ENCODE measurements at places on chromosomes 12 and 14.

DNA sequence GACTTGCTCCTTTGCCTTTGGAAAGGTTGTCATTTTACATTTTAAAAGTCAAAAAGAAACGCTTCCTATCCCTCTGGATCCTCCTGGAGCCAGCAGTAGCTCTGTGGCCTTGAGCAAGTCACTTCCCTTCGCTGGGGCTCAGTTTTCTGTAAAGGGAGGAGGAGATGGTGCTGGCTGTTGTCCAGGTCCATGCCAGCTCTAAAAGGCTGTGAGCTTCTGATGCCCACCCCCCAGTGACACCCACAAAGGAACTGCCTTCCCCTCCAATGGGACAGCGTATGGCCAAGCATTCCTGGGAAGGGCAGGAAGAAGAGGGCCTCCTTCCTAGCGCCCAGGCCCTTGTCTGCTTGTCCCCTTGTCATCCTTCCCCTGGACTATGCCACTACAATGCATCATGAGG, 81.5 kb downstream of the NTF3 start:
- no peak for DNase-seq

- DNase-seq = no peak
Measured at GRCh38 chr14:89672636-89673511, 255.8 kb upstream of the FOXN3 start.

DNA sequence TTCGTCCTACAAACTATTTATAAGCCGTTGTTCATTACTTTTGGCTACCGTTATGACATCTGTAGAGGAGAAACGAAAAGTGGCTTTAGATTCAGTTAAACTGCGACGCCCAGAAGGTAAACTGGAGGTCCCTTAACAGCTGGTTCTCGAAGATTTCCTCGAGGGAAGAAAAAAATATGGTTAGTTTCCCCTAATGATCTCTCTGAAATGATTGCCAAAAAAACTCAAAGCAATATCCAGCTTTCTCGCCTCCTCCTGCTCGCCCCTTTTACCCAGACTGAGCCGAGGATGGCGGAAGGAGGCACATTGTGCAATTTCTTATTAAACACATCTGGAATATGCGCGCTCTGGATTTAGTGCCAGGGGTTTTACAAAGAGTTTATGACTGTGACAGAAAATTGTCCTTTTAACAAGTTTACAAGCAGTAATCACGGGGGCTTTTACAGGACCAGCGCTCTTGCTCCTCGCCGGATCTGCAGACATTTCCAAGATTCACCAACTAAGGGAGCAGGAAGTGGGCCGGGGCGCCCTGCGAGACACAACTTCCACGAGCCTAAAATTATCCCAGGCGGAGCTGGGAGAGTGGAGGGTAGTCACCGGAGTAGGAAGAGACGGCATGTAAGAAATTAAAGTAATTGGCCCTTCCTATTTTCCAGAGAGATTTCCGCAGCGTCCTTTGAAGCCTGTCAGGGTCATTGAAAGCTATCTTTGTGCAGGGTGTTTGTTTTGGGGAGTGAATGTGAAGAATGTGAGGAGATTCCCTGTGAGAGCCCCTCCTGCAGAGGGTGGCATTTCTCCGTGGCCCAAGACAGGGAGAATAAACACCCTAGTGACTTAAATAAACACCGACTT, 5.6 kb downstream of the SIX1 start:
- DNase-seq = no peak

- no peak for DNase-seq
Measured at GRCh38 chr12:92215358-92215757, 69.7 kb upstream of the BTG1 start.

DNA sequence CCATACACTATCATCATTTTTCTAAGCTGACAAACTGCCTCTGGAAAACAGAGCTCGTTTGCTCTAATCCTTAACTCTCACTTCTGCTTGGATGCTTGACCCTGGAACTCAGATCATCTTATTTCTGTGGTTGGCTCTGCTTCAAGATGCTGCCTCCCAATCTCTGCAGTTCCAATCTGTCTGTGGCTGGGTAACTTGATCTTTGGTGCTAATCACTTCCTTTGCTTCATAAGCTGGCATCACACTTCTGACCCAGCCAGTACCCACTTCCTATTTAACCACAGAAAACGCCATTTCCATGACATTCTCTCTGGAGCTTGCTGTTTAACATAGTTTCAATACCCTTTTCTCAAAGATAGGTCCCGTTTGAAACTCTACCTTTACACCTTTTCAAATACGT, 254.2 kb downstream of the ACSS3 start:
- no peak for DNase-seq

DNA sequence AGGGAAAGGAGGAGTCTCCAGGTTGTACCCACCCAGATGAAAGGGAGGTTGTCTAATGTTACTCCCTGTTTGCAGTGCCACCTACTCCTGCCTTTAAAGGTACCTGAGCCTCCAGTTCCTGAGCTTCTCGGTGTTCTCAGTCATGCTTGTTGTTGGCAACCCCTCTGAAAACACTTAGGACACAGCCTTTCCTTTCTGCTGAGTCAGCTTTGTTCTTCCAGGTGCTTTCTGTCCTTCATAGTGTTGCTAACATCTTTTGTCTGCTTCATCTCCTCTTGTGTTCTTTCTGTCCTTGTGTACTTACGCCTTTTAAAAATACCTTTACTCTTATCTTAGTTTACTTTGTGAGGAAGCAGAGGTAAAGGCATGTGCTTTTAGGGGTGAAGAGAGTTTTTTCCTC, 97.0 kb upstream of the NEDD1 start:
- DNase-seq = no peak

DNA sequence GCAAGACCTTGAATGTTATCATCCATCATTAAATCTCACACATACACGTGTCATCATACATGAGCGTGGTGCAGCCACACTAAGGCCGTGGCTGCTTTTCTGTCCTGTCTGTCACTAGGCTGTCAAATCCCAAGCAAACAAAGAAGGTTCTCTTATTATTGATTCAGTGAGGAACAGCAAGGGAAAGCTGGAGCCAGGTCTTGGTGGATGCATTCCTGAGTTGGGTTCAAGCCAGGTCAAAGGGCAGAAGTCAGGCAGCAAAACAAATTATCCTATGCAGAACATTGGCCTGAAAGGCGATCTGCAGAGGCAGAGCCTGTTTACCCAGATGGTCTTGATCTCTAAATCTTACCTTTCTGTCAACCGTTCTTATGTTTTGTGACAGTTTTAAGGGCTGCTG, 252.3 kb downstream of the NEDD1 start:
- DNase-seq = peak; percentile 51

DNA sequence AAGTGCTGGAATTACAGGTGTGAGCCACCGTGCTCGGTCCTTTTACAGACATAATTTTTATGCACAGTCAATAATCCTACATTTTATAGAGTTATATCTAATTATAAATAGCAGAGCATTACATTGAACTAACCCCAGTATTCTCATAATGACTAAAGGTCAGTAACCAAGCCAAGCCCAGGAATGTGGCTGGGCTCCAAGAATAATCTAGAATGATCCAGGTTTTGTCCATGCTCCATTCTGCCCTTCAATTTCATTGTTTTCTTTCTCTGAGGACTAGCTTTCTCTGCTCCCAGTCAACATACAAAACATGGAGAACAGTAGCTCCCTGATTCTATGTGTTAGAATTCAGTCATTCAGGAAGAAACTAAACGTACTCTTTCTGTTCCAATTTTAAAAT, 92.1 kb upstream of the KRR1 start:
- no peak for DNase-seq

DNA sequence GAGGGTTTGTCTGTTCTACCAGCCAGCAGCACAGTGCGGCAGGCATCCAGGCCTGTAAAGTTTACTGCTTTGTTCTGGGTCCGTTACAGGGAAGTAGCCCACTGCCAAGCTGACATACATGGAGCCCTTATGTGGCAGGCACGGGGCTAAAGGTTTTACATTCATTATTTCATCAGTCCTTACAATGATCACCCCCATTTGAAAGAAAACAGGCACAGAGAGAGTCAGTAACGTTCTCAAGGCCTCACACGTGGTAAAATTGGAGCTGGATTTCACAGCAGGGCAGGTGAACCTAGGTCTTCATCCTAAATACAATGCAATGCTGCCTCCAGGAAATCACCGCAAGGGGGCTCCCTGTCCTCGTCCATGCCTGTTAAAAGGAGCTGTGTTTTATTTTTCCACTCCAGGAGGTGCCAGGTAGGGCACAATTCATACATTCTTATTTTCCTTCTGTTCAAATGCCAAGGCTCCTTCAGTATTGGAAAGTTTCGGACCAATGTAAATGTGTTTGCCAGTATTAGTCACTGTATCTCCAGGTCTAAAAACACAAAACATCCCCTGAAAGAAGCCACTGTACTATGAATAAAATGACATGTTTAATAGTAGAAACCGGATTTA, 172.2 kb upstream of the GZMB start:
- DNase-seq = peak; percentile 14

GRCh38 chr14:33764876-33765650, 185.8 kb downstream of the EGLN3 start:
- no peak for DNase-seq

DNA sequence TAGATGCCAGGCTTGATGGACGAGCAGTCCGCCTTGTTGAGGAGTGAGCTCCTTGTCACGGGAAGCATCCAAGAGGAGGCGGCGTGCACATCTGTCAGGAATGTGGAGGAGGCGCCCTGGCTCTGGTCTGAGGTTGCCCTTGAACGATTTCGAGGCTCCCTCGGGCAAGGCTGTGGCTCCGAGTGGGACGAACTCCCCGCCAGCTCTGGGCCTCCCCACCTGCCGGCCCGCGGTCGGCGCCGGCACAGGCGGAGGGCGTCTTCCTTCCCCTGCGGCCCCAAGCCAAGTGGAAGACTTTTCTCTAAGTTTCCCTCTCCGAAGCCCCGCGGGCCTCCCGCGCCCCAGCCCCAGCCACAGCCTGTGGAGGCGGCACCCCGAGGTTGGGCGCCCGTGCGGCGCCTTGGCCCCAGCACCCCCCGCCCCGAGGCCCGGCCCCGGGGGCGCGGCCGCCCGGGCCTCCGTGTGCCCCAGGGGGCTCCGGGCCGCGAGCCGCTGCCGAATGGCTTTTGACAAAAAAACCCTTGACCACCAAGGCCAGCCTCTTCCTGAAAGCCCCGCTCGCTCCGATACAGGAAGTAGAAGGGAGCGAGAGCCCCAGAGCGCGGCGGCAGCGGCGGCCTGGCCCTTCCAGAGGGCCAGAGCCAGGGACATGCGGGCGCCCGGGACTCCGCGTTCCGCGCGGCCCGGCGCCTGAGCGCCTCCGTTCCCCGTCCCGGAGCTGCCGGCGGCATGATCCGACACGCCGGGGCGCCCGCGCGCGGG, at the start of gene RIN3:
TSS of gene RIN3 (plus strand) at position 578 of the 762 bp plus-strand sequence. CDS start at position 730, 152 bp downstream.
- DNase-seq = peak; percentile 56

- no peak for DNase-seq
Measured at GRCh38 chr14:69038455-69039287, 59.6 kb upstream of the ACTN1 start.

DNA sequence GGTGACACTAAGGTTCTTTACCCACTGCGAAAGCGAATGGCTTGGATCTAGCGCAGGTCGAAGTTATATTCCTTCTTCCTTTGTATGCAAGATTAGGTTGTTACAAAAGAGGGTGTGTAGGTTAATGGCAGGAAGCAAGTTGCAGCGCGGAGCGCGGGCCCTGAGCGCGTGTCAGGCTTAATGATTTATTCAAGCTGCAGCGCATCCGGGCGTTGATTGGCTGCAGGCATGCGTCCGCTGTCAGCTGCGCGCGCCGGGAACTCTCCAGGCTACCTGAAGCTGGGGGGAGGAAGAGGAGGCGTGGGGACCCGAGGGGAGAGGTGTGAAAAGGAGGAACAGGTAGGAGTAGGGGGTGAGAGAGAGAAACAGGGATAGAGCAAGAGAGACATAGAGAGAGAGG, 7.4 kb downstream of the ASCL1 start:
- DNase-seq = peak; percentile 81

- DNase-seq = no peak
Measured at GRCh38 chr14:43041207-43041606, 1434.5 kb downstream of the LRFN5 start.

GRCh38 chr14:89268514-89268913, 148.5 kb downstream of the FOXN3 start:
- no peak for DNase-seq

GRCh38 chr12:77299910-77300669, 234.7 kb upstream of the E2F7 start:
- no peak for DNase-seq

GRCh38 chr14:89237921-89238529, 179.0 kb downstream of the FOXN3 start:
- DNase-seq = no peak

- DNase-seq = no peak
Measured at GRCh38 chr14:89458713-89459420, 41.8 kb upstream of the FOXN3 start.

DNA sequence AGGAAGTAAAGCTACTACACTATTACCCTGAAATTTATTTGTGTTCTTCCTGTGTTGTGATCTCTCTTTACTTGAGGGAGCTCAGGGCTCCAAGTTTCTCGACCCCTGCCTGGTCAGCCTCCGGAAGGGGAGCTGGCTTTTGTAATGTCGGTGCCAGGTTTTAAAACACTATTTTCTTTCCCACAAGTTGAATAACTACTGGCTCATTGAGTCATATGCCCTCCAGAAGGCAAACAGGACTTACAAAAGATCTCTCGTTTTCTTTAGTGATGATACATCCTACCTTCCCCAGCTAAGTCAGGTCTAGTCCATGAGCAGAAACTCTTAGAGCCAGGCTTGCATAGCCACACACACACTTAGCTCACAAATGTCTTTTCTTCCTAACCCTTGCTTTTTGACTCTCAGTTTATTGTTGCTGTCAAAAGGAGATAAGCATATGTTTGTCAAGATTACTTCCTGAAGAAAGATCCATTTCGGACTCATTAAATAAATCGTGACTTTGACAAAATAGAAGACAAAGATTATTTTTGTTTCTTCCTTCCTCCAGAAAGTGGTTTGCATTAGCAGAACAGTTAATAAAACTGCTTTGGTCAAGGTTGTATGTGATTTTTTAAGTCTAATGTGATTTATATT, 209.8 kb upstream of the FLRT2 start:
- no peak for DNase-seq

- no peak for DNase-seq
Measured at GRCh38 chr12:92289629-92290349, 144.1 kb upstream of the BTG1 start.

GRCh38 chr12:27766587-27766986, 13.4 kb upstream of the KLHL42 start:
- DNase-seq = no peak

DNA sequence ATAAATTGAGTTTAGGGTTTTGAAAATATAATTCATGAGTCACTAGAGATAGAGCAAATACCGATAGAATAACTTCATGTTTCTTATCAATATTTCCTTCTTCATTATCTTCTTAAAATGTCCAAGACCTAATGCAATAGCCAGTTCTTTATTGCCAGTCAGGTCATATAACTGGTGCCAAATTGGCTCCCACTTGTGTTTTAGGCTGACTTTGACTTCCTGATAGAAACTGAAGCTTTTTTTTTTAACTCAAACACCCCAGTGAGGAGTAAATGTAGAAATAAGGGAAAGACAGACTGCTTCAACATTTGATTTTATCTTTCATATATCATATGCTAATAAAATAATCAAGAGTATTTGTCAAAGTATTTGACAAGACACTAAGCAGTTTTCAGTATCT, 80.7 kb downstream of the ARMH4 start:
- no peak for DNase-seq

GRCh38 chr14:83467811-83468210, 1934.2 kb upstream of the SEL1L start:
- DNase-seq = no peak
